ENCODE measurements at places on chromosomes 1 and 21.

- no peaks in the 10 kb centered on the region for H3K4me1 ChIP-seq
- H3K36me3 ChIP-seq, result no peaks in the 10 kb centered on the region
- no peak overlapping the region for H3K27ac ChIP-seq
- peaks cover 19% of the 10 kb centered on the region for H3K27me3 ChIP-seq
- H3K4me3 ChIP-seq, result no peak overlapping the region
Measured at GRCh38 chr1:230797942-230798365, 50.8 kb downstream of the CAPN9 start.

- no peaks in the 10 kb centered on the region for H3K4me1 ChIP-seq
- DNase-seq, result no peak
- no peaks in the 10 kb centered on the region for H3K27me3 ChIP-seq
- no peak overlapping the region for H3K4me3 ChIP-seq
- H3K36me3 ChIP-seq, result no peaks in the 10 kb centered on the region
- no peak overlapping the region for H3K27ac ChIP-seq
Measured at GRCh38 chr21:28421716-28422524, 570.8 kb downstream of the LTN1 start.

GRCh38 chr1:170318141-170318540 lies 172.4 kb downstream of the NTMT2 start:
- H3K27me3 ChIP-seq, result no peaks in the 10 kb centered on the region
- no peaks in the 10 kb centered on the region for H3K36me3 ChIP-seq
- DNase-seq, result no peak
- no peak overlapping the region for H3K4me3 ChIP-seq
- H3K4me1 ChIP-seq, result no peaks in the 10 kb centered on the region

GRCh38 chr1:220690140-220691052 lies at the start of gene C1orf115:
TSS of gene C1orf115 (plus strand) at chr1:220690363. CDS start at chr1:220690403, 40 bp downstream.
- peak; percentile 78 for DNase-seq
- peaks cover 4% of the 10 kb centered on the region for H3K4me1 ChIP-seq
- no peak within 1 kb of the TSS for H3K27ac ChIP-seq
- peaks cover 26% of the 10 kb centered on the region for H3K27me3 ChIP-seq
- no peaks in the 10 kb centered on the region for H3K36me3 ChIP-seq

GRCh38 chr1:2974701-2975301 lies 46.5 kb upstream of the ACTRT2 start:
- H3K27ac ChIP-seq, result no peak overlapping the region
- H3K4me1 ChIP-seq, result peaks cover 4% of the 10 kb centered on the region
- no peak overlapping the region for H3K4me3 ChIP-seq
- no peak for DNase-seq

- no peak for DNase-seq
- H3K36me3 ChIP-seq, result no peaks in the 10 kb centered on the region
- no peak overlapping the region for H3K4me3 ChIP-seq
- peaks cover 80% of the 10 kb centered on the region for H3K27me3 ChIP-seq
Measured at GRCh38 chr1:203121186-203122015, 6.1 kb upstream of the ADORA1 start.

- peaks cover 3% of the 10 kb centered on the region for H3K36me3 ChIP-seq
- H3K27ac ChIP-seq, result no peak overlapping the region
- H3K4me1 ChIP-seq, result no peaks in the 10 kb centered on the region
- no peak overlapping the region for H3K4me3 ChIP-seq
- peaks cover 3% of the 10 kb centered on the region for H3K27me3 ChIP-seq
Measured at GRCh38 chr1:82455342-82455741, 654.6 kb downstream of the ADGRL2 start.

- no peaks in the 10 kb centered on the region for H3K27me3 ChIP-seq
- DNase-seq, result no peak
- H3K4me1 ChIP-seq, result peaks cover 5% of the 10 kb centered on the region
- H3K27ac ChIP-seq, result no peak overlapping the region
- H3K4me3 ChIP-seq, result no peak overlapping the region
- H3K36me3 ChIP-seq, result peaks cover 23% of the 10 kb centered on the region
Measured at GRCh38 chr1:12376236-12377045, 146.6 kb downstream of the VPS13D start.
